HT1080 (cell line): ENCODE measurements at places on chromosomes 12 and 14. TPM values are rescaled to one million over a fixed set of nuclear protein-coding genes. Genes with fewer than 3 reads are reported as not detected.

DNA sequence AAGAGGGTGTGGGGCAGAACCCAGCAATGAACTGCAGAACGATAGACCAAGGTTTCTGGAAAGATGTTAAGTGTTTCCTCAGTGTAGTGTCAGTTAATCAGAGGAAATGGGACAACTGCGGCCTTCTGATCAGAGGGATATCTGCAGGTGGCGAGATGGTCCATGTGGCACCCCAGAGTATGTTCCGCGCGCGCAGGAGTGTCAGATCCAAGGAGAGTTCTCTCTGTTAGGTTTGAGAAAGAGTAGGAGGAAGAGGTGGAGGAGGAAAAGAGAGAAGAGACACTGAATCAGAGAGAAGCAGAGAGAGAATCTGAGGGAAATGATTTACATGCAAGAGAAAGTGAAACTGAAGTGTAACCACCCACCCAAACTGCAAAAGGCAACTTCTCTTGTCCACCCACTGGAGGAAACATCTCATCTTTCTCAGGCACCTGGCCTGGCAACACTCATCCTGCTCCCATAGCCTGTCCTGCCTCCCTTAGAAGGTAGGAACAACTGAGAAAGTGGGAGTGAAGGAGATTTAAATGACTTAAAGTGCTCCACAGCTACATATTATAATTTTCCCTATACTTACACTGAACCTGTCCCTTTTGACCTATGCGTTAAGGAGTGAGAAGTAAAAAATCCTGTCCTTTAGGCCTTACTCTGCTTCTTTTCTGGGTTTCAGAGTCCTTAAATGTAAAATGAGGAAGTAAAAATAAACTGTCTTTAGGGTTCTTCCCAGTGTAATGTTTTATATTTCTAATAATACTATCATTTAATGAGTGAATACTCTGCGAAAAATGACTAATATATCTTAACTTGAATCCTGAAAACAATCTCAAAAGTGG, 6.8 kb upstream of the TESPA1 start:
- no peak for DNase-seq

DNA sequence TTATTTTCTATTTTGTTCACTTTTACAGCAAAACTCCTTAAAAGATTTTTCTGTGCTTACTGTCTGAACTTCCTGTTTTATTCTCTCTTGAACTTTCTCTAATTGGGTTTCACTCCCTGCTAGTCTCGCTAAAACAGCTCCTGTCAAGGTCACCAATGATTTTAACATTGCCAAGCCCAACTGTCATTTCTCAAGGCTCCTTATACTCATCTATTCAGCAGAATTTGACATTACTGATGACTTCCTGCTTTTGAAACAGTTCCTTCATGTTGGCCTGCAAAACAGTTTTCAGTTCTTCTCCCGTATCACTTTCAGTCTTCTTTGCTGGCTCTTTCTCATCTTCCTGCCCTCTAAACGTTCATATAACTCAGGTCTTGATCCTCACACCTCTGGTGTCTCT, 268.5 kb upstream of the USP15 start:
- DNase-seq = no peak

TAMALIN gene
- total RNA-seq = 0.39 and 1.5 TPM in 2 replicates

DNA sequence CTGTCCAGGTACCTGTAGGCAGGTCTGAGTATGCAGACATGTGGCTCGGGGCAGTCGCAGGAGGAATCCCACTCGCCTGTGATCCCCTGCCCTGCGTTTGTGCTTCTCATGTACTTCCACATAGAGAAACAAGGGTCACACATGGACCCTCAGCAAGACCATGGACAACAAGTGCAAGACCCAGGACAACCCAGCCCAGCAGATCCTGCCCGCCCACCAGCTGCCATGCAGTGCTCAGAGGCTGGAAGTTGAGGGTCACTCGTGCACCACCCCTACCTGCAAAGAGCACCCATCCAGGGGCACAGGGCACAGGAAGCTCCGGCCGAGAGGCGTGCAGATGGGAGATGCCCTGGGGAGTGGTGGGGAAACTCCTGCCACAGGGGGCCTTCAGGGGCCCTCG, 67.5 kb upstream of the C14orf180 start:
- no peak for DNase-seq

DNA sequence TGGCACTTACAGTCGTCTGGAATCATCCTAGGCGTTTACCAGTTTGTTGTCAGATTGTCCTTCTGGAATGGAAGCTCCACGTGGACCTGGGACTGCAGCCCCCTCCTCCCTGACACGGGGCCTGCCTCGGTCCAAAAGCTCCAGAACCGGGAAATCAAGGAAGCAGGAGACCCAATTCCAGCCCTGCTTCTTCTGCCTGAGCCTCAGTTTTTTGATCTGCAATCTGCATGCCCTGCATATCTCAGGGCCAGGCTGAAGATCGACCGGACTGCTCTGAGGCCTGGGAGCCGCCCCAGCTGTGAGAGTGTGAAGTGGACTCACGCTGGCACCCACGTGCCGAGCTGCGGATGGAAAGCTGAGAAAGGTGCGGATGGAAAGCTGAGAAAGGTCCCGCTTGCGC, 98.6 kb downstream of the SETD3 start:
- DNase-seq = no peak

GRCh38 chr12:112317481-112317880, 64.8 kb downstream of the HECTD4 start:
- no peak for DNase-seq

MIP gene
- total RNA-seq = not detected in 2 replicates

GRCh38 chr12:75427491-75427890, 36.6 kb downstream of the GLIPR1L2 start:
- DNase-seq = no peak

SYNE2 gene
- 6.9 and 9.8 TPM in 2 replicates for total RNA-seq

- no peak for DNase-seq
These were observed 126.7 kb downstream of the PRKD1 start for GRCh38 chr14:29800961-29801360.

TEX52 gene
- total RNA-seq = not detected in 2 replicates

NUP37 gene
- total RNA-seq = 80.9 and 92.3 TPM in 2 replicates
